CD4-positive, alpha-beta T cell treated with Interleukin-17A for 4 hours (primary cell): ENCODE measurements at places on chromosomes 2 and 18.

DNA sequence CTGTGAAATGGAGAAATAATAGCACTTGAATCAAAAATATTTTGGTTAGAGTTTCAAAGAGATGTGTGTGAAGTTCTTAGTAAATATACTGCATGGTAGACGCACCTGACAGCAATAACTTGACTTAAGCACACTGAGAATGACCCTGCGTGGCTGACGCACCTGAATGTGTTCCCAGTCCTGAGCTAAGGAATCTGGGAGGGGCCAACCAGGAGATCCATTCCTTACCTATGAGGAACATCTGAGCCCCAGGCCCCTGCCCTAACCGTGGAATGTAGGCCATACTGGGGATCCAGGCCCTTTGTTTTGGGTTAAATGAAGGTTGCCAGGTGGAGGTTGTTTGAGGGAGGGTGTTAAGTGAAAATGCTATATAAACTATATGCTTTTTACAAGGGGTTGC lies 284.4 kb downstream of the RBM43 start:
- no peak for DNase-seq

DNA sequence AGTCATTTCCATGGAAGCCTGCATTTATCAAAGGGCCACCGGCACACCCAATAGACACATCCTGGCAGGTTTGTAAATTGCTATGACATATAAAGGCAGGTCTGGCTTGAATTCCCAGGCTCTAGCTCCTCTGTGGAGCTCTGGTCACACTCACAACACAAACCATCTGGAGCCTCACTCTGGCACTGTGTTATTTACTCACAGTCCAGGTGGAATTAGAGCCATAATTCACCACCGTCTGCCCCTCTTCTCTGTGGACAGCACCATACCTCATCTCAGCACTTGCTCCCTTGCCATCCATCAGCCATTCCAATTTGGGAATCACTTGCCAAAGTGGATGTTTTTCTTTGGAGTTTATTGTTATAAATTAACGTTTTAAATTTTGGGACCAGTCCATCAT lies 84.3 kb upstream of the OSR1 start:
- no peak for DNase-seq

DNA sequence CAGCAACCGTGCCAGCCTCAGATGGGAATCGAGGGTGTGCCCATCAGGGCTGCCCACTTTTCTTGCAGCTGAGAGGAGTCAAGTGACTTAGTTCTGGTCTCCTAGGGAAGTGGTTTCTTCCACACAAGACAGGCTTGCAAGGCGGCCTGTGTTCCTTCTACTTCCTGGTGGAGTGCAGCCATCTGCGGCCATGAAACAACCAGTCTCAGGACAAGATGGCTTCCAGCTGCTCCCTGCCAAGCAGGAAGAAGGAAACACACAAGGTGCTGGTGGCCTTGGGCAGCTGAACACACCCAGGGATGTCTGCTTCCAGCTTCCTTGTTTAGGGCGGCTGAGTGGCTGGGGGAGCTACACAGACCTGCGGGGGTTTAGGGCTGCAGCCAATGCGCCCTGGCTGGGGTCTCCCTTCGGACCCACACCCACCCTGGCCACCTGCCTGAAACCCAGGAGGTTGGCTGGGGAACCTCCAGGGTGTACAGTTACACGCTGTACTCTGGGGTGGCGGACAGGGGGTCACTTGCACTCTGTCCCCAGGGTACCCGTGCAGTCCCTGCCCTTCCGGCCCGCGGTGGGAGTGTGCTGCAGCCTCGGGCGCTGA lies 34.7 kb downstream of the PTPN18 start:
- DNase-seq: no peak

- no peak for DNase-seq
Observed at GRCh38 chr18:59354731-59355130, 4.3 kb downstream of the LMAN1 start.

DNA sequence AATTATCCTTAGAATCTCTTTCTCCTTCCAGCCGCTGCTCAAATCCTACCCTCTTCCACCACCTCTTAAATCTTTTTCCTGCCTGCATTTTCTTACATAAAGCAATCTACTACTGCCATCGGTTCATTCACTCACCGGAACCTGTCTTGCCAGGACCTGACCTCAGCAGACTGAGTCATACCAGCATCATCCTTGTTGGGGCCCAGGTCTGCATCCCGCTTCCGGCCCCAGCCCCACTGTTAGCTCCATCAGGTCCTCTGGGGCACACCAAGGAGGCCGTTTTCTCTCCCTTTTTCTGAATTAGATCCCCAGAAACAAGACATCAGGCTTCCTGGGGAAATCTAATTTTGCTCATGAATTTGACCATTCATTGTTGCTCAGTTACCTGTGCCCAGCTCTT lies 42.7 kb upstream of the TGFA start:
- DNase-seq: no peak

DNA sequence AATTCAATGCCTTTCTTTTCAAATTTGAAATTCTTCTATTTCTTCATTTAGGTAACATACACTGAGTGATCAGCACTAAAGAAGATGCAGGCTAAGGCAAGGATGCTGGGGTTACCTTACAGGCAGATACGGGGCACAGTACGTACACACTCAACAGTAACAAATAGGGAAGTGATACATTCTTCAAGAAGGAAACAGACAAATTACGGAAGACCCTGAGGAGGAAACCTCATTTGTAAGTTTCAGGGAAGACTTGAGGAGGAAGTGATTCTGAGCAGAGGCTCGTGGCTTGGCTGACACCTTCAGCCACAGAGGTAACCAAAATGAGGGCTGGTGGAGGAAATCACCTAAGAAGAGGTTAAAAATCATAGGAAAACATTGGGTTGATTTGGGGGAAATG lies 1108.3 kb upstream of the KLHL29 start:
- no peak for DNase-seq

GRCh38 chr2:207256476-207257207 lies 90.9 kb upstream of the KLF7 start:
- DNase-seq: no peak

DNA sequence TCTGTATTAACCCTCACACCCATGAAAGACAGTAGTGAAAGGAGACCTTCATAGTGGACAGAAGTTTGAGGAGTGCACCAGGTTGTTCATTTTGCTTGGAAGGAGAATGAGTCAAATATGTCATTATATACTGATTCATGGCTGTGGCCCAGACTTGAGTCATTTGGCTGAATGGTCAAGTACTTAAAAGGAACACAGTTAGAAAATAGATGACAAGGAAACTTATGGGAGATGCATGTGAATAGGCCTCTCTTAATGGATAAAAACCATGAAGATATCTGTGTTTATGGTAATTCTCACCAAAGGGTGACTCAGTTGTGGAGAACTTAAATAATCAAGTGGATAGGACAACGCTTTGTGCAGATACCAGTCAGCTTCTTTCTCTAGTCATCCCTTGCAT lies 524.7 kb upstream of the CNTNAP5 start:
- DNase-seq: no peak

GRCh38 chr2:239241431-239241960 lies 159.3 kb downstream of the HDAC4 start:
- no peak for DNase-seq

DNA sequence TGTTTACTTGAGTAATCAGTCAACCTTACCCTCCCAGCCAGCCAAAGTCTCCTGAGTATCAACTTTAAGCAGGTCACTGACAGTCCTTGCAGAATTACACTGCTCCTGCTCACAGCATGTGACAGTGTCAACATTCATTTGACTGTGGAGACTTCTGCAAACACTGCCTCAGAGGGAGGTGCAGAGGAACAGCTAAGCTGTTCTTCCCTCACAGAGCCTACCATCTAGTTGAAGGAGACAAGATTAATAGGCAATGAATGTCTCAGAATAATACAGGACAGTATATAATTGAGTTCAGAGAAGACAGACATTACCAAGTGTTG lies 11.9 kb downstream of the SLC14A2 start:
- no peak for DNase-seq

GRCh38 chr2:230757476-230757875 lies 44.8 kb downstream of the CAB39 start:
- DNase-seq: no peak

- no peak for DNase-seq
Observed at GRCh38 chr18:48638896-48639771, 100.3 kb downstream of the CTIF start.

DNA sequence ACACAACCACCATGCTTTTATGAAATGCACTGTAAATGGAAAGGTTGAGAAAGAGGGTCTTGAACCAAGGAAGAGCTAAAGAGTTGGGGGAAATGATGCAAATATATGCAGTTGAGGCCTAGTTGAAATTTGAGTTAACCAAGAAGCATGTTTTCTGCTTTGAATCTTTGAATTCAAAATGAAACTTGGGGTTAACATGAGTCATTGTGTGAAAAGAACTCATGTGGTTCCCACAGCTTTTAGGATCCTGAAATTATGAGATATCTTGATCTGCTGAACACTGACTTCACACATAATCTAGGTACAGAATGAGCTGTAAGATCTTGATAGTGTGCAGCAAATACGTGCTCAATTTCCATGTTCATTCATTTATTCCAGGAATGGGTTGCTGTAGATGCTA lies 422.9 kb upstream of the TRIB2 start:
- DNase-seq: no peak

GRCh38 chr18:62759704-62760402 lies 44.5 kb downstream of the PHLPP1 start:
- no peak for DNase-seq

DNA sequence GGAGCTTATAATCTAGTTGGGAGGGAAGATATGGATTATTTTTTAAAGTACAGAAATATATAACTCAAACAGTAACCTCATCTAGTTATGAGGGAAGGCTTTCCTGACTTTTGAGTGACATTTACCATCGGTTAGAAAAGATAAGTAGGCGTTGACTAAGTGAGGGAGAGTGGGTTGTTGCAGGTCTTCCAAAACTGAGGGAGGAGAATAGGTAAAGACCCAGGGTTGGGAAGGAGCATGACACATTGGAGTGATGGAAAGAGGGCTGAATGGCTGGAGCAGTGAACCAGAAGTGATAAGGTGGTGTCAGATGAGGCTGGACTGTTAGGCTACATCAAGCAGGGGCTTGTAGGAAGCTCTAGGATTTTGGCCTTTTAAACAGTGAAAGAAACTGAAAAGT lies 10.6 kb upstream of the NUP35 start:
- no peak for DNase-seq

DNA sequence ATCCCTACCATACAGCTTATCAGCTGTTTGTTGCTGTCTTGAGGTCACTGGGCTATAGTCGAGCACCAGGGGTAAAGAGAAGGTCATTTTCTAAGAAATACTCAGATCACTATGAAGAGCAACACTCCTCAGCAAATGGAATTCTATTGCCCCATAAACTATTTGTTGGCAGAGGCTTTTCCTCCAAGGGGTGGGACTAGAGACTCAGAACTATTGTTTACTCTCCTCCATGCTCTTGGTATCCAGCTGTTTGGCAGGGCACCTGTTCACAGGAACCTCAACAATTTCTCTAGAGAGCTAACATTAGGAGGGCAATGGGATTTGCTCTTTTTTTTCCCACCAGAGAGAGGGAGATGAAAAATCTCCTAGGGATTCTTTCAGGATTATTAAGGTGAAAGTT lies 249.1 kb upstream of the SPRED2 start:
- no peak for DNase-seq

DNA sequence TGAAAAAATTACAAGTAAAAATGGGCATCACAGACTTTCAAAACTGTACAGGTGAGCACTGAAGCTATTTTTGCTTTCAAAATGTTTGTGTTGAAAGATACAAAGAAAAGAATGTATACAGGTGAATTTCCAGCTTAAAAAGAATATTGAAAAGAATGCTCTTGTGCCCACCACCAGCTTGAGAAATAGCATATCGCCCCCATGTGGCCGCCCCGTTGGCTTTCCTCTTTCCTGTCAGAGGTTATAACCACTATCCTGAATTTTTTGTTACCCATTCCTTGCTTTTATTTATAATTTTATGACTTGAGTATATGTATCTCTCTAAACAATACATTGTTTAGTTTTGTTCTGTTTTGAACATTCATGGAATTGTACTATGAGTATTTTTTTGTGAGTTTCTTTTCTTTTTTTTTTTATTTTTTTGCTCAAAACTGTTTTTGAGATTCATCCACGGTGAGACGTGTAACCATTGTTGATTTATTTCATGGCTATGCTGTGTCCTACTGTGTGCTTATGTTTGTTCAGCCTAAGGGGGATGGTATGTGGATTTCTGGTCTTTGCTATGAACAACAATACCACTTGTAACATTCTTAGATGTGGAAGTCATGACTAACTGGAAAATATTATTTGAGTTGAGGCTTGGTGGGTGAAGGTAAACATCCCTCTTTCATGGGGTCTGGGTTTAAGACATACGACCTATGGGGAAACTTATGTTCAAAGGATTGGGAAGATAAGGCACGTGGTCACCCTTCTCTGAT lies 11.6 kb downstream of the TRPM8 start:
- peak; percentile 35 for DNase-seq

DNA sequence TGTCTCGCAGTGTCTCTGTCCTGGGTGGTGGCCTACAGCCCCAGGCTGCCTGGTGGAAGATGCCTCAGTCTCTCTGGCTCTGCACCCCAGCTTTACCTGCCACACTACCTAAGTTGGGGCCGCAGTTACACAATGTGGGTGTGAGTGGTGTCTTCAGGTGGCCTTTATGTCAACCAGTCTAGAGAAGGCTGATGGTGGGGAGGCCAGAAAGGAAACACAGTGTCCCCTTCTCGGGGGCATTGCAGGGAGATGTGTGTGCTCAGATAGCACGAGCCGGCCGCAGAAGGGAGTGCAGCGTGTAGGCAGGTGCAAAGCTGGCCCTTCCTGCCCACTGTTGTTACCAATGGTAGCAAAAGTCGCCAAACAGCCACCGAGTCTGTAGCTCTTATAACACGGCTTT lies 216.1 kb downstream of the SH3RF3 start:
- no peak for DNase-seq

DNA sequence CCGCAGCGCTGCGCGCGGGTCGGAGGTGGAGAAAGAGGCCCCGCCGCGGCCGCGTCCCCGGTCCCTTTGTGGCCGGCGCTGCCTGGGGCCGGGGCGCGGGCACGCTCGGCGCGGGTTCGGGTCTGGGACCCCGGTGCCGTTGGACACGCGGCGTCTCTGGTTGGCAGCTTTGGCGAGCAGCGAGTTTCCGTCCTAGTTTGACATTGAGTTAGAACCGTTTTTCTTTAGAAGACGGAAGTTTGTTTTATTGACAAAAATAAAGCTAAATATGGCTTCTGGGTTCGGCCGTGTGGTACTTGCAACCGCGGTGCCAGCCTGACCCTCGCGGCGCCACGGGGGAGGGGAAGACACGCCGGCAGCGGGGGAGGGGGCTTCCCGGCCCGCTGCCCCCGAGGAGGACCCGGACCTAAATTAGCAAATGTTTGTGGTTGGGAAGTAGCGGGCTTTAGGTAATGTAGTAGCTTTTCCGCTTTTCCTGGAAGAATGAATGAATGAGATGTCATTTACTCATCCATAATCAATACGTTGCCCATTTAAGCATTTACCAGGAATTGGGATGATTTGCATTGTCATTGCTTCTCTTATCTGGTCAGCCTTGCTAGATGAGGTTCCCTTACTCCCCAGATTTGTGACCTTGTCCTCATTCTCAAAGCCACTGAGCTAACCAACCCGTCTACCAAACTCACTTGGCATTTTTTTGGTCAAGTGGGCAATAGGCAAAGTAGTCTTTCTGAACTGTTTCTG lies 530 bp downstream of the GALNT1 start:
- peak; percentile 36 for DNase-seq

DNA sequence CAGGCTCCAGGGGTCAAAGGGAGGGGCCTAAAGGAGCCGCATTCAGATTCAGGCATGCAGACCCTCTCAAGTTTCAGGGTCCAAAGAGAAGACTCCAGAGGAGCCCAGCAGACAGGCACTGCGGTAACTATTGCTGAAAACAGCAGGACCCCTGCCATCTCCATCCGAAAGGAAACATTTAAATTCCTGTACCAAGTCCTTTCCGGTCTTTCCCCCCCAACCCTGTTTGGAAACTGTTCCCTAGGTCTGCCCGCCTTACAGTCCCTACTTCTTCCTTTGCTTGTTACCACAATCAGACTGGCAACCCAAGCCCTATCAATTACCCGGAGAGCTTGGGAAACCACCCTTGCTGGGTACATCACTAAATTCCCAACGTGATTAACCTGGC lies 82.0 kb downstream of the DNMT3A start:
- DNase-seq: no peak
